ENCODE measurements at places on chromosomes 2 and 18.

DNA sequence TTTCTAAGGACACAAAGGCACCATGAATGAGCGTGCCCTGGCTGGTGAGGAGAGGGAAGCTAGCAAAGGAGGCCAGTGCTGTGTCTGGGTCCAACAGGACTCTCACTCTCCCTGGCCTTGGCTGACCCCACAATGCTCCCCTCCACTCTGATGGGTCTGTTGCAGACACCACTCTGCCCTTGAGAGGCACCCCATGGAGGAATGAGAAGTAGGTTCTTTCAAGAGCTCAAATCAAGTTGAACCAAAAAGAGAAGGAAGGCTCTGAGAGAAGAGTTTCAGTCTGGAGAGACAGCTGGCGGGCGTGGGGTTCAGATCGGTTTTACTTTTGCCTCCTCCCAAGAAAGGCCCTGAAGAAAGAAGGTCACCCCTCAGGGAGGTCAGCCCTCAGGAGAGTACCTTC, 18.4 kb downstream of the TMEM247 start:
- no peak for DNase-seq

DNA sequence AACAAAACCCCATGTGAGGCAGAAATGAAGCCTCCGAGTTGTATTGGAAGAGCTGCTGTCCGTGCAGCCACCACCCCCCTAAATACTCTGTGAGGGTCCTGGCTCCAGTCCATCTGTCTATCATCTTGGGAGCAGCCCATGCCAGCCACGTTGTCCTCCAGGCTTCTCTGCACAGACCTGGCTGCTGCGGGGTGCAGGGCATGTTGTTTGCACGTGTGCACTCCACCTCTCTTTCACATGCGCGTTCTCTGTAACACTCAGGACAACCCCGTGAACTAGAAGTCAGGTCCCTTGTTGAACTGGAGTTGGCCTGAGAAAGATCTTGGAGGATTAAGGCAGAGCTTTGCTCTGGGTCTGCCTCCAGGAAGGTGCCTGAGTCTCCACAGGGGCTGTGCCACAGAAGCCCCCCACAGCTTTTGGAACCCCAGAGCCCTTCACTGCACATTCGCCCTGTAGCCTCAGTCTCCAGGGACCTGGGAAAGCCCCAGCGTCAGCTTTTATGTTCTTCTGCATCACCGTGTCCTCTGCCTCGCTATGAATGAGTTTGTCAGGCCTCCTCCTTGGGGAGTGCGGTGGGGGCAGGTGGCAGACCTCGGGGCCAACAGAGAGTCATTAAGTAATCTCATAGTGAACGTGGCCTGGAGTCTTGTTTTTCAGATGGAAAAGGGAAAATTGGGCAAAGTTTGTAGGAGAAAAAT, 16.6 kb downstream of the RTP5 start:
- no peak for DNase-seq

GRCh38 chr2:99878581-99879350, 263.6 kb downstream of the AFF3 start:
- no peak for DNase-seq

DNA sequence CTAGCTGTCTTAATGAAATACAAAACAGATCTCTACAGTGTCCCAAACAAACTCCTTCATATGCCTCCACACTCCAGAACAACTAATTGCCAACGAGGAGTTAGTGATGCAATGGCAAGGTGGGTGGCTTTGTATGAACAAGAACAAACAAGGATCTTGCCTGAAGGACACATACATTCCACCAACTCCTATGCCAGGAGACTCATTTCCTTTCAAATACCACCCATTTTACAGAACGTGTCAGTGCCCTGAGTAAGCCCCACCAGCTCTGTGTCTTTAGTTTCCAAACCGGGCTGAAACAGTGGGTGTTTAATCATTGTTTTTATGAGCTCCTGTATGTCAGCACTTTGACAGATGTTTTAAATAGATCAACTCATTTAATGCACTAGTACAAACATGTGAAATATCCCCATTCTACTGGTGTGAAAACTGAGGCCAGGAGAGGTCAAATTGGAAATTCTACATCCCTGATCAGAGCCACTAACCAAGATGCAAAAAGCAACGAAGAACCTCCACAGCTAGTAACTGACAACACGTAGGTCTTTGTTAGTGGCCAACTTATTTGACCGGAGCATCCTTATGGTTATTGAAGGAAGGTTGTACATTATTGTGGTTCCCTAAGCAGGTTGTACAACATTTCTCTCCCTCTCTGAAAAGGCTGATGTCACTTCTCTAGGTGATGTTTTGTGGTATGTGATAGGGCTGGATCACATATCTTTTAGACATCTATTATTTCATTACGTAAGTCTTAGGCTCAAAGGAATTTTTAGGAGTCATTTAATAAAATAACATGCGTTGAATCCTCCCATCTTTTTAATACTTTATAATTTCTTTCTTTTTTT, 534.9 kb upstream of the TNP1 start:
- DNase-seq, result no peak

GRCh38 chr2:70529610-70530009, 24.0 kb downstream of the TGFA start:
- DNase-seq, result no peak

- peak; percentile 36 for DNase-seq
Measured at GRCh38 chr2:232142049-232142448, 180.5 kb downstream of the DIS3L2 start.

DNA sequence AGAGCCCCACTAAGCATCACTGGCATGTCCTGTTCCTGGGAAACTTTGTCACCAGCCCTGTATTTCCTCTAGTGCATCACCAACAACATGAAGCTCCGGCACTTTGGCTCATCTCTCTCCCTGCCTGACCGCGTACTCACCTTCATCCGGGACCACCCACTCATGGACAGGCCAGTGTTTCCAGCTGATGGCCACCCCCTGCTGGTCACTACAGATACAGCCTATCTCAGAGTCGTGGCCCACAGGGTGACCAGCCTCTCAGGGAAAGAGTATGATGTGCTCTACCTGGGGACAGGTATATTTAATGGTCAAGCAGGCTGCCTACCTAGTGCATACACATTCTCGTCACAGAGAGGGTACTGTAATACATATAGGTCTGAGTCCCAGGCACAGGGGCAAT, 21.0 kb downstream of the SEMA4F start:
- DNase-seq, result no peak

DNA sequence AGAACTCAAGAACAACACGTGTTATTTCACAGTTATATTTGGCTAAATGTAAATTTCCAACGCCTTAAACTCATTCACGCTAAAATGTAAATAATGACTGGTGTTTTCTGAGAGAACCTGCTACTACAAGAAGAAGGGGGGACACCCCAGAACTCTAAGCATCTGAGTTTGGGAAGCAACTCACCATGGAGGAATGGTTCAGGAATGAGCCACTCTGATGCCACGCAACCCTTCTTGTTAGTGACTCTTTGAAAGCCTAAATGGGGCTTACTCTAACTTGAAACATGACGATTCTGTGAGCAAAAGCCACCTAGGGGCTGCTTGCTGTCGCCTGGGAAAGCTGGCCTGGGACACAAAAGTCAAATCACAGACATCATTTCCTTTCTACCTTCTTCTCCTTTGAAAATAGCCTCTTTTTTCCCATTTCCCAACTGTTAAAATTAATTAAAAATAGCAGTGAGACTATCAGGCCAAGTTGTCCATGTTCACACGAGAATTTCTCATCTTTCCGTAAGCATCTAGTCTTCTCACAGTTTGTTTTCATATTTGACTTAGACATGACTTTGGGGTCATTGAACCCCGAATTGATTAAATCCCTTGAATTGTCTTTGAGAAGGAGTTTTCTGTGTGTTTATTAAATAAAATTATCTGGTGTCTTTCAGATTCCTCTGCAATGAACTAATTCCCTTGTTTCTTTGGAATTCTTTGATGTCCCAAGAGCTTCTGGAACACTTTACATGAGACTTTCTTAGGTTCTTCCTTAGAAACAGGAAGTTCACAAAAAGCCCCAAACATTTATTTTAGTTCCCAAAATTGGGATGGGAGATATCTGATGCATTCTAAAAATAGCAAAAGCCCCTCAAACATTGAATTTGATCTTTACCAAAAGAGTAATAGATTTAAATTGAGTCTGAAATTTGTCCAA, 75.5 kb upstream of the CABLES1 start:
- no peak for DNase-seq

DNA sequence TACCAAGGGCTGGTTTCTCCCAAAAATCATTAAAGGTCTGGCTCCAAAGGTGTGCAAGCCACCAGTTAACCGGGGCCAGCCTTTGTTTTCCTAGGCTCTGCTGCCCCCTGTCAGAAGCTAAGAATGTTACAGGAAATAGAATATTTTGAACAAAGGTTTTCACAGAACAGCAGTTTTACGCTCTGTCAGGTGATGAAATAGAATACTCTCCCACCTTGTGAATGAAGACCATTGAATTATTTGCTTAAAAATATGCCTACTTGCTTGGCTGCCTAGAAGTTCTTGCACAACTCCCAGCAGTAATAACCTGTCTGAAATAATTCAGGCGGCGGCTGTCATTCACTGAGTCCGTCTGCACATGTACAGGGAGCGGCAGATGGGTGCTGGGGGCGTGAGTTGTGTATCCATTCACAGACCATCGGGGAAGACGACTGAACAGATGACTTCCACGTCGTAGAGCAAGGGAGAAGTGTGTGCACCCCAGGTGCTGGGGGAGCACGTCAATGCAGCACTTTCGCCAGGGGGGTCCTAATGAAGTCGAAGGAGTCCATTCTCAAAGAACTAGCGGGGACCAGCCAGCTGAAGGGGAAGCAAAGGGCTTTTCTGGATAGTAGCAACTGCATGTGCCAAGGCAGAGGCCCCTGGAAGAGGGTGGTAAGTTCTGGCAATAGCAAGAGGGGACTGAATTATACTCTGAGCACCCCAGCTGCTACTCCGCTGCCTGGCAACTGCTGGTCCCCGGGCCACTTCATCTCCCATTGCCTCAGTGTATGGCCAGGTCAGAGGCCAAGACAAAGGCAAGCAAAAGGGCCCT, 56.1 kb downstream of the SF3B1 start:
- DNase-seq, result peak; percentile 78

GRCh38 chr2:109139002-109139401, 10.0 kb downstream of the SH3RF3 start:
- no peak for DNase-seq

DNA sequence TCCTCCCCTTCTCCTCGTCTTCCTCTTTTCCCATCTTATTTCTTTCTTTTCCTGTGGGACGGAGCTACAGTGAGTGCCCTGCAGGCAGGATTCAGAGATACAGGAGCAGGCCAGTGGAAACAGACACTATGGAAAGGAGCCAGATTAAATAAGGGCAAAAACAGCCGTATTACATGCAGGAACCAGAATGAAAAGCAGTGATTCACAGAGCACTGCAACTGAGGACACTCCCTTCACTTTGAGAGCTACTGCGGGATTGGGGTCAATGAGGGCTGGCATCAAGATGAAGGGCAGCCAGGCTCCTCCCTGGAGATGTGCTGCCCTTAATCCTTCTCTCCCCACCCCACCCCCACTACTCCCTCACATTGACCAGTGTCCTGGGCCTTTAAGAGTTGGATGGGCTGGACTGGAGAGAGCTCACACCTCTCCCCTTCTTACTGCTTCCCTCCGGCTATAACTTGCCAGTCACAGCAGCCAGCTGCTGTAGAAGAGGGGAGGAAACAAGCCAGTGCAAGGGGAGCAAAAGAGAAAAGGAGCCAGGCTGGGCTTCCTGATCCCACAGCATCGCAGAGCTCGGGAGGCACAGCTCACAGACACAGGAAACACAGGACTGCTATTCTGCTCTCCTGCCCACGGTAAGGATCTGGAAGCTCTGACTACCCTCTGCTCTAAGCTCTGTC, at the start of gene PLCD4:
PLCD4 (plus strand) TSS at position 464 of the 680 bp plus-strand sequence. CDS start 7,841 bp downstream, outside the sequence.
- no peak for DNase-seq

- no peak for DNase-seq
Measured at GRCh38 chr2:74911061-74911460, 47.4 kb upstream of the POLE4 start.

DNA sequence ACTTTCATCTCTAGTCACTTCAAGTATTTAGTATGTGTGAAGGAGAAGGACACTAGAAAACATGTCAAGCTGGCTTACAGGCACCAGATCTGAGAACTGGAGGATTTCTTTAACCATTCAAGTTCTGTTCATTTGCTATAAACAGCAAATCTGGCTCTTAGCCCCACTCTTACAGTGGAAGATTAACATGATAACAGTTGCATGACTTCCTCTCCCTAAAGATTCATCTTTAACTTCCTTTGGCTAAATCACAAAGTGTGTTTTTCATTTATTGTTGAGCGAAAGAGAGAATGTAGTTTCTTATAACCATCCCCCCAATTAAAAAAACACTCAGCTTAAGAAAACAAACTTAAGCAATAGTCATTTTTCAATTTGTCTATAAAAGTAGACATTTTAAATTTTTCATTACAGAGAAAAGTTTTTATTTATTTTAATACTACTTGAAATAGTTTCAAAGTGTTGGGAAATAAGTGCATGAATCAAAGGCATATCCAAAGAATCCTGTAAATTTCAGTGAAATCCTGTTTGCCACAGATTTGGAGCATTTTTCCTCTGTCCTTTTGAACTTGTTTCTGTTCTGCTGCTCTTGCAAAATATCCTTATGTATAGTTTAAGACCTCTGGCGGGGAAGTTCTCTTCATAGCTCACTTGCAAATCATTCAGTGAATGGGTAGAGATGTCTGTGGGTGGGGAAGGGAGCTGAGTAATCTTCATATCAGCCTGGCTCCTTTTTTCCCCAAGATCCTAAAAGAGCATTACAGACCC, 241.0 kb upstream of the RBBP8 start:
- DNase-seq, result no peak

DNA sequence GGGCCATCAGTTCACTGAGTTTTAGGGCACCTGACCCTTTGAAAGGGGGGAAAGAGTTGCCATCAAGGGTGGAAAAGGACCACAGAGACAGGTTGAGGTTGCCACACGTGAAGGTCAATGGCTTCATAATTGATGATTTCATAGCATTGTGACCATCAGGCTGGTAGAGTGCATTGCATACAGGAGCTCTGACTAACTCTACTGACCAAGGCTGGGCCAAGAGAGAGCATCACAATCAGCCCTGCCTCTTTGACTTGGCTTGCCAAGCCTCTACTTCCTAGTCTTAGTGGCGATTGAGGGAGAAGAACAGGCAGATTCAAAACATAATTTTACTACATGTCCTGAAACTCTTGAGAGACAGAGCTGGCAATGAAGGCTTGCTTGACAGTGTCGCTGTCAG, 5.8 kb upstream of the TNP1 start:
- no peak for DNase-seq

- no peak for DNase-seq
Measured at GRCh38 chr2:173351879-173352278, 2.8 kb upstream of the CDCA7 start.

DNA sequence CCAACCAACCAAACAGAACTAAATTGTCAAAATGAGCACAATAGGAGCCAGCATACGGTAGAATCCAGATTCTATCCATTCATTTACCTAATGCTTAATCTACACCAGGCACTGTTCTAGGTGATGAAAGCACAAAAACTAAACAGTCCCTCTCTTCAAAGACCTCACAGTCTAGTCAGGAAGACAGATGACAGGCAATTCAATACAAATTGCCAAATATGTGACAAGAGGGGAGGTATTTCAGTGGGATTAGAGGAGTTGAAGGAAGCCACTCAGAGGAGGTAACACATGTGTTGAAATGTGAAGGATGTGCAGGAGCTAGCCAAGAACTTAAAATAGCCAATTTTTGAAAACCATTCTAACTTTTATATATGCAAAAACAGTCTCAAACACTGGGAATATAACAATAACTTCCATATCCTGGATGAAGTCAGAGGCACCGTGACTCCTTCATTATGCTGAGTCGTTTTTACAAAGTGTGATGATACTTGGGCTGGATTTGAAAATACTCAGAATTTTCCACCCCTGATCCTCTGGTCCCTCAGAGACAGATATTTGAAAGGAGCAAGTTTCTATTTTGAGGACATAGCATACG, 204.9 kb downstream of the PID1 start:
- DNase-seq, result no peak

GRCh38 chr2:202941771-202942170, 29.7 kb downstream of the CARF start:
- DNase-seq, result no peak

GRCh38 chr18:55136258-55136657, 177.0 kb upstream of the CCDC68 start:
- no peak for DNase-seq

All from activated CD4-positive, alpha-beta T cell treated with anti-CD3 and anti-CD28 coated beads, Interleukin-2, Interleukin-6, amounts not matched to agents 100 ng/mL and 50 ng/mL, durations not matched to agents 16 hours and 8 hours (primary cell).